Mucosa of gallbladder (tissue), 1 donor: ENCODE measurements at places on chromosomes 1 and 21. TPM values are rescaled to one million over a fixed set of nuclear protein-coding genes. Genes with fewer than 3 reads are reported as not detected.

OR2G3 gene
- total RNA-seq = not detected

GRCh38 chr1:226988334-226988666, 48.2 kb downstream of the COQ8A start:
- DNase-seq = peak; percentile 77

- no peak for DNase-seq
These were observed 15.8 kb downstream of the UBE2G2 start for GRCh38 chr21:44785620-44786335.

DNA sequence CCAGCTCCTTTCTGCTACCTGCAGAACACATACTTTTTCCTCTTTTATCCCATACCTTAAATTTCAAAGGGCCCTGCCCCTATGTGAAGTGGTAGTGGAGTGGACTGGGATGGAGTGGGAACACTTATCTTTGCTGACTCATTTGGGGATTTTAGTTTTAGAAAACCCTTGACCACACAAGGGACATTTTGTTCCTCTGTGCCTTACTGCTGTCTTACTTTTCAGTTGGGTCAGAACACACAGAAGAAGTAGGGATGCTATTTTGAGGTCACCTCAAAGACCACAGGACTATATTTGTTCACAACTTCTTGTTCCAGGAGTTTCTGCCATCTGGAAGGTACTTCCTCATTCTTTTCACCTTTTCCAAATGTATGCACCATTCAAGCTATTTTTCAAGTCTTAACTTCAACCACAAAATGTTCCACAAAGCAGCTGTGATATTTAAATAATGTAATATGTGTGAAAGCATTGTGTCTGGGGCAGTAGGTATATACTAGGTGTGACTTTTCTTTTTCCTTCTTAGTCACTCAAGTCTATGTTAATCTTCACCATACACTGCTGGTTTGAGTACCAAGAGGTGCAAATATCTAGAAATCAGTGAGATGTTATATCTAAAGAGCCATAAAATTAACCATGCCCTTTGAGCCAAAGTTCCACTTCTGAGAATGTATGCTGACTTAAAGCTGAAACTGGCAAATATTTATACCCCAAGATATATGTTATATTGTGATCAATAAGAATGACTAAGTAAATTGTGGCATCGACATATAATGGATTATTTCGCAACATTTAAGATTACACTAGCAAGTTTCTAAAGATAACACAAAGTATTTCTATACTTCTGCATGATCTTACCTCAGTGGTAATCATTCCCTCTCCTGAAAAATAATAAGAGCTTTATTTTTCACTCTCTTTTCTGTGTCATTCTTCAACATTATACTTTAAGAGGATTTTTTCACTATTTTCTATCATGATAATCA, 308.5 kb downstream of the MRPL39 start:
- no peak for DNase-seq

GPR37L1 gene
- total RNA-seq = 0.14 TPM

EPS15 gene
- 67.0 TPM for total RNA-seq

DNA sequence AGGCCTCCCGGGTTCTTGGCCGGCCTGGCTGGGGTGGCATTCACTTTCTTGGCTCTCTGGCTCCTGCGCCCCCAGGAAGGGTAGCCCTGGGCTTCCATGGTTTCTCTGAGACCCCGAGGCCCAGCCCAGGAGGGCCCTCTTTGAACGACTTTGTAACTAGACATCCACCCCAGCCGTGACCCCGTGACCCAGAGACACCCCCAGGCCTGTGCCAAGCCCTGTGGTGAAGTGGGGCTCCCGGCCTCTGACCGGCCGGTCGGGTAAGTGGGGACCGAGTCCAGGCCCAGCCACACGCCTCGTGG, 64.0 kb downstream of the COL18A1 start:
- DNase-seq = no peak

DNA sequence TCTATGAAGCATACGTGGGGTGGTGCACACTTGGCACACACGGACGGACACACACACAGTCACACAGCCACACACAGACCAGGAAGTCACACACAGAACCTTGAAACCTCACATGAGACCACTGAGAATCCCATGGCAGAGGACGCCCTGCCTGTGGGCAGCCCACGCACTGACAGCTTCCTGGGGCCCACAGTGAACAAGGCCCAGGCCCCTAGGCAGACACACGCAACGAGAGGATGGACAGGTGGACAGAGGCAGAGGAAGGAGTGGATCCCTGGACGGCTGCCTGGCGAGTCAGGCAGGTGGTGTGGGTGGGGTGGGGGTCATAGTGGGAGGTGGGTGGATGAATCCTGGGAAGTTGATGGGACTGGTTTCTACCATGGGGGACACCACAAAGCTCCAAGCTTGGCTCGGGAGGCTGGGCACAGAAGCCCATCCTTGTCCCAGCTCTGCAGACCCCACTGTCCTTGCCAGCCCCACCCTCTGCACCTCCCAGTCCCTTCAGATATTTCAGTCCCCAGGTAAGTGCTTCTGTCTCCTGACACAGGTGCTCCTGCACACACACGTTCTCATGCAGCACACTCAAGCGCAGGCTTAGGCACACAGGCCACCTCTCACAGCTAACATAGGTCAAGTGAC, 49.1 kb downstream of the WNT9A start:
- no peak for DNase-seq

DNA sequence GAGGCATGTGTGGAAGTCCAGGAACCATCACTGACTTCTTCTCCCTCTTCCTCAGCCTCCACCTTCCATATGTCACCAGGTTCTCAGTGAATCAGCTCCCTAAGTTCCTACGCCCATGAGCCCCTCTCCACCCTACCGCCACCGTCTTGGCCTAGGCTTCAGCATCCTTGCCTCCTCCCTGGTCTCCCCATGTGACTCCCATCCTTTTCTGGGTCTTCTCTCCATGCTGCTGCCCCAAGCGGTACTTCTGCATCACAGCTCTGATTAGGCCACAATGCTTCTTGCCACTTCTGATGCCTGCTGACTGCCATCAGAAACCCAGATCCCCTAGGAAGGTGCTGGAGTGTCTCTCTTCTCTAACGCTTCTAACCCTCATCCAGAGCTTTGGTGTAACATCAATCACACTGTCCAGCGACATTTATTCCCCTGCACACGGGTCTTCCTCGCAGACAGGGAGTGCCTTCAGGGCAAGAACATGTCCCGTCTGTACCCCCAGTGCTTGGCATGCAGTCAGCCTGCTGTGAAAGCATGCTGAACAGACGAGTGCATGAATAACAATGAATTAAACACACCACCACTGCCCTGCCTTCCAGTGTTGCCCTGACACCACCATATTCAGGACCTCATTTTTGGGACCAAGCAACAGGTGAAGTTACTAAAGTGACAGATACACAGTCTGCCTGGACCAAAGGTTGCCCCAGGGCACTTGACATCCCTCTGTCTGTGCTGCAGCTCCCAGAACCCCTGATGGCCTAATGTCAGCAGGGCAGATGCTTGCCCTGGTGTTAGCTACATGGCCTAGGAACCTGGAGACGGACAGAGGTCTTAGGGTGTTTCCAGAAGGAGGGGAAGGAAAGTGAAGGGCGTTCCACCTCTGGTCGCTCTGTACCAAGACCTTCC, 158.7 kb upstream of the EDN2 start:
- DNase-seq = no peak

- no peak for DNase-seq
These were observed 2.5 kb downstream of the ADAMTSL4 start for GRCh38 chr1:150551784-150552127.

DNA sequence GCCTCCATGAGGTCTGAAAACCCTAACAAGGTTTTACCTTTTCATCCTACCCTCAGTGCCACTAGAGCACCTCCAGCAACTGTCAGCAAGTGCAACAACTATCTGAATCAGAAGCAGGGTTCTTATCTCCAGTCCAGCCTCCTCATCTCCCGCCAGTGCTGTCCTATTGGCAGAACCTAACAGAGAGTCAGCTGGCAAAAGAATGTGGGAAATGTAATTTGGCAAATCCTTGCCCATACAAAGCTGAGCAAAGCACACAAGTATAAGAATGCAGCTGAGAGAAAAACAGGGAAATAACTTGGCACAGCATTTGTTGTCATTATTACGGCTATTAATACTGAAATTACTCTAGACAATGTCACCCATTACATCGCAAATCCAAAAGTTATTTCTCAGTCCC, 124.2 kb downstream of the ATP6V1G3 start:
- no peak for DNase-seq

DNA sequence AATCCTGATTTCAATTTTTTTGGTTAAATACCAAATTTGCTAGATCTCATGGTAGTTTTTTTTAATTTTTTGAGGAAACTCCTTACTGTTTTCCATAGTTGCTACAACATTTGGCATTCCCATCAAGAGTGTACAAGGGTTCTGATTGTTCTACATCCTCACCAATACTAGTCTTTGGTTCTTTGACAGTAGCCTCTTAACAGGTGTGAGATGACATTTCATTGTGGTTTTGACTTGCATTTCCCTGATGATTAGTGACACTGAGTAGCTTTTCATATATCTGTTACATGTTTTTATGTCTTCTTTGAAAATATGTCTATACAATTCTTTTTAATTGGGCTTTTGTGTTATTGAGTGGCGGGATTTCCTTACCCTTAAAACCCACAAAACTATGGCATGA, 20.9 kb upstream of the RGS13 start:
- DNase-seq = no peak

GRCh38 chr1:168827557-168827956, 98.6 kb upstream of the DPT start:
- no peak for DNase-seq

DNA sequence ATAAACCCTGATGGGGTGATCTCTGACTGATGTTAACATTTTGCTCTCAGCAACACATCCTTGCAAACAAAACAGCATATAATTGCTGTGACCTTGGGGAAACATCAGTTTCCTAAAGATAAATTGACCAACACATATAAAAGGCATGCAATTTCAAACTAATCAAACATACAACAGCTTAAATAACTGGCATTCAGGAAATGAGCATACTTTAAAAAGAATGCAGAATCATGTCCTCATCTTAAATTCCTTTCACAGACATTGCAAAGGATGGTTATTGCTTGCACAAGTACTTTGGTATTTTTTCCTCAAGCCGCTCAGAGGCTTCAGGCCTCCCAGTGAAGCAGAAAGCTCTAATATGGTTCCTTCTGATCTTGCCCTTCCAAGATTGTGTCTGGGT, 53.4 kb upstream of the RGS18 start:
- DNase-seq = no peak

GRCh38 chr1:65758128-65758527, 34.6 kb upstream of the PDE4B start:
- DNase-seq = no peak

LYPD8 gene
- not detected for total RNA-seq

CKS1B gene
- 27.1 TPM for total RNA-seq

DNA sequence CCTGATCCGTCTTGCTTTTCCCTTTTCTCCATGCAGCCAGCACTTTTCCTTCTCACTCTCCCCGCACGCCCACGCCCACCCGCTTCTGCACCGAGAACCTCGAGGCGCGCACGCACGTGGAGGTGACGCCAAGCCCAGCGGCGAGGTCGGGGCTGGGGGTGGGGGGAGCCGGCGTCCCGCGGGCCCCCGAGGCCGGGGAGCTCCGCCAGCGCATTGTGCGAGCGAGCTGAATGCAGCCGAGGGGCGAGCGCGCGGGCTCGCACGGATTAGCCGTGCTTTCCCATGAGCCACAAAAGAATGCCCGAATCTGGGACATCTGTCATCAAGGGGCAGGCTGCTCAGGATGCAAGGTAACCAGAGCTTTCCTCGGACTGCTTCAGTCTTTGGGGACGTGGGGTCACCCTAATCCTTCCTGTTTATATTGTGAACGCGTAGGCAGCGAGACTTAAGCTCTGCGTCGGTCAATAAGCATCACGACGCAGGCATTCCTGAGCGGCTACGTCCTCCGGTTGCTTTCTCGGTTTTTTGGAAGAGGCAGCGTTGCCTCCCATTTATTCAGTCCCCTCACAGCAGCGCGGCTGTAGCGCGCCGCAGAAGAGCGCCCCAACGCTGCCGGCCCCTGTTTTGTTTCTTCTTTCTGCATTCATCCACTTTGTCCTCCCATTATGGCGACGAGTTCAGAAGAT, 67.3 kb upstream of the AKT3 start:
- peak; percentile 17 for DNase-seq

DNA sequence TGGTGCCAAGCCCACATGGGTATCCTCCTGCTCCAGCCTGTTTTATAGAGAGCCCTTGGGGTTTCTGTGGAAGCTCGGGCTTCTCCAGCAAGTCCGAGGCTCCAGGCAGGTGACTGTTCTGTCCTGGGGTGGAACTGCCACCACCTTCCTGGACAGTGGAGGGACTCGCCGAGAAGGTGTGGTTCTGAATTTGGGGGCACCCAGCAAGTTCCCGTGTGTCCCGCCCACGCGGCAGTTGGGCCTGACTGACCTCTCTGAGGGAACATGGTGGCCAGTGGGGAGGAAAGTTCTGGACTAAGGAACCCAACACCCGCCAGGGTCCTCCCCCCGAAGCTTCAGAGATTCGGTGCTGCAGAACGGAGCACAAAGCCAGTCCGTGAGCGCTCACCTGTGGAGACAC, 158.1 kb upstream of the C1orf174 start:
- no peak for DNase-seq

NGF gene
- total RNA-seq = 2.6 TPM

DNA sequence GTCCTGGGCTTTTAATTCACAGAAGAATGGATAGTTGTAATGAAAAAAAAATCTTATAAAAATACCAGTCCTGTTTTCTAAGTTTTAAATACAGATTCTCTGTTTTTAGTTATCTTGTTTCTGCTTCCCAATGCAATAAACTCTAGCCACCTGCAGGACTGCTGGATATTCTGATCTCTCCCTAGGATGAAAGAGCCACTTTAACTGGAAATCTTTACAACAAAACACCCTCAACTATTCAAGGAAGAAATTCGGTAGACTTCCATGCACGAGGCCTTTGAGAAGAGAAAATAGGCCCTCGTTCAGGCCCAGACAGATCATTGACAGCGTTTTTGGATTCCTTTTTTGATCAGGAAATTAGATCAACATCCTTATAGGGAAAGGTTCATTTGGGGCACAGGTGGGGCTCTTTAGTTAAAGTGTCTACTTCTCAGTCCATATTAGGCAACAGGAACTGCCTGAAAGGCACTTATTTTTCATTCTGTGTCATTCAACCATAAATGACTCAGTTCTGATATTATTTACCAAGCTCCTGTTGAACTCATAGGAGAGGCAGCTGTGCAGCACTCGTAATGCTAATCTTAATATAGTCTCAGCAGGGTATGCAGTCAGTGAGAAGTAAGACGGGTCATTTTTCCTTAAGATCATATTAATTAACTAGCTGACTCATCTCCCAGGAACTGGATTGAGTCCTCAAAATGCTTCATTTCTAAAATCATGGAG, 71.1 kb upstream of the ERRFI1 start:
- DNase-seq = no peak

DNA sequence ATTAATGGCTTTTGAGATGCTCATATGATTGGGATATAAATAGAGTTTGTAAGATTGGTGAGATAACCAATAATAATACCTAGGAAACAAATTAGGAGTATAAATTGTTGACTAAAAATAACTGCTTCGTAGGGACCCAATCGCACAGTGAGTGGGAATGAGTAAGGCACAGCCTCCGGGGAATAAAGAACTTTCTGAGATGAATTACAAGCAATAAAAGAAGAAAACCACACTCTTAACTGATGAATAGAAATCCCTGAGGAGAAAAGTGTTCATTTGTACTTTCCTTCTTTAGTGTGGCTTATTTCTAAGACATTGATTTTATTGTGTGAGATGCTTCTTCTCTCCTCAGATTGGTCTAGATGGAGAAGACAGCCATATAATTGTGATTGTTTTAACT, 443.4 kb upstream of the PRMT6 start:
- DNase-seq = no peak

PRKAA2 gene
- total RNA-seq = 11.9 TPM
